Caudate nucleus (tissue), 63 donors: ENCODE measurements at places on chromosomes 16 and 17.

DNA sequence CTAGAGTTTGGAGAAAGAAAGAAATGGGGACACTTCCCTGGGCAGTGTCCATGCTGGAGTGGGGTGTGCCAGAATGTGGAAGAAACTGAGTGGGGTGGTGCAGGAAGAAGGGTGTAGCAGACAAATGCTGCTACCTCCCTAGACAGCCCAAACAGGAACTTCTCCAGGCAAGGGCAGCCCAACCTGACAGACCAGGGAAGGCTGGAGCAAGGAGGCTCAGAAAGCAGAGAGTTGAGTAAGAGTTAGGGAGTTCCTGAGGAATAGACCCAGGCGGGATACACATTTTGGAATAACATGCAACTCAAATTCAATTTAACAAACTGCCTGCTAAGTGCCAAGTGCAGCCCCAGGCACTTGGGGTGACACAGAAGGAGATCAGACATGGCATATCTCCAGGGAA, 1.0 kb upstream of the MYO18A start:
- DNase-seq = no peak

DNA sequence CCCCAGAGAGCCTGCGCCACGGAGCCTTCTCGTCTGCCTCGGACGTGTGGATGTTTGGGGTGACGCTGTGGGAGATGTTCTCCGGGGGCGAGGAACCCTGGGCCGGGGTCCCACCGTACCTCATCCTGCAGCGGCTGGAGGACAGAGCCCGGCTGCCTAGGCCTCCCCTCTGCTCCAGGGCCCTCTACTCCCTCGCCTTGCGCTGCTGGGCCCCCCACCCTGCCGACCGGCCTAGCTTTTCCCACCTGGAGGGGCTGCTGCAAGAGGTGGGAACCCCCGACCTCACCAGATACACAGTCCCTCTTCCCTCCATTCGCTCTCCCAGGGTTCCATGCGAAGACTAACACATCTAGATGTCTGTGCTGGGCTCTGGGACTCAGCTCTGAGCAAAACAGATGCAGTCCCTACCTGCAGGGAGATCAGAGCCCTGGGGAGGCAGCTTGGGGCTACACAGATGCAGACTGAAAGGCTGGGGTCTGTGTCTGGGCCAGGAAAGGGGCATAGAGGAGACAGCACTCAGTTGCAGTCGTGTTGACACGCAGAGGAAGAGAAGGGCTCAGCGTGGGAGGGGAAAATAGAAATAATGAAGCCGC, 3.7 kb downstream of the TNK1 start:
- no peak for DNase-seq

- DNase-seq = no peak
These were observed 12.6 kb upstream of the OR1F1 start for GRCh38 chr16:3175157-3176093.

GRCh38 chr17:81998691-81999438, 21.4 kb downstream of the ASPSCR1 start:
- no peak for DNase-seq

DNA sequence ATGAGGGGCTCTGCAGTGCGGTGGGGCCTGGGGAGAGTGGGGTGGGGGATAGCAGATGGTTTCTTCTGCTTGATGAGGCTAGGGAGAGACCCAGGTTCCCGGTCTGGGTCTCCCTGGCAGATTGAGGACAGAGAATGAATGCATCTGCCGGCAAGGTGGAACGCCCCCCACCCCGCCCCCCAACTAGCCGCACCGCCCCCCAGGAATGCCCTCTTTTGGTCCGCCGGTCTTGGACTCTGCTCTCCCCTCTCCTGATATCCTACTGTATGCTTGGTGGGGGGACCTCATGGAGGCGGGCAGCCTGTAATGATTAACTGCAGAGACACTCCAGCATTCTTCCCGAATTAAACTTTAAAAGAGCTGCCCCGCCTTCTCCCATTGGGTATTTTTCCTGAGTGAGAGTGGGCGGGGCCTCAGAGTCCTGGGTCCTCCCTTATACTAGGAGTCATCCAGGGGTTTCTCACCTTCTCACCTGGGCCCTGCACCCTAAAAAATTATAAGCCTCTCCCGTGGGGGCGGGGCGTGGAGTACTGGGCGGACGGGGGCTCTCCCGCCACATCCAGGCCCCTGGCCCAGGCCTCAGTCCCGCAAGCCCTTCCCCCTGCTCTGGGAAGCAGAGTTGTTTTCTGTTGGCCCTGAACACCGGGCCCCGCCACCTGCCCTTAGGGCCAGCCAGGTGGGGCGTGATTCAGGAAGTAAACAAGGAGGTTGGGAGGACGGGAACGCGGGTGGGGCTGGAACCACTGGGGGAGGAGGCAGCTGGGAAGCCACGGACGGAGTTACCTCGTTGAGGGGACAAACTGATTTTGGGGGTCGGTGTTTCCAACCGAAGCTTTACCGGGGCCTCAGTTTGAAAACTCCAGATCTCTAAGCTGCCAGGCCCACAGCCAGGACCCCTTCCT, 1.5 kb downstream of the GRB7 start:
- DNase-seq = no peak
